Left renal cortex interstitium (tissue), 4 donors: ENCODE measurements at places on chromosomes 11 and 22.

- no peak for DNase-seq
Measured at GRCh38 chr22:25712661-25713400, 29.2 kb upstream of the MYO18B start.

GRCh38 chr11:117841551-117842031, 17.0 kb upstream of the FXYD2 start:
- no peak for DNase-seq

GRCh38 chr11:110527146-110527545, 97.4 kb downstream of the FDX1 start:
- DNase-seq, result no peak

DNA sequence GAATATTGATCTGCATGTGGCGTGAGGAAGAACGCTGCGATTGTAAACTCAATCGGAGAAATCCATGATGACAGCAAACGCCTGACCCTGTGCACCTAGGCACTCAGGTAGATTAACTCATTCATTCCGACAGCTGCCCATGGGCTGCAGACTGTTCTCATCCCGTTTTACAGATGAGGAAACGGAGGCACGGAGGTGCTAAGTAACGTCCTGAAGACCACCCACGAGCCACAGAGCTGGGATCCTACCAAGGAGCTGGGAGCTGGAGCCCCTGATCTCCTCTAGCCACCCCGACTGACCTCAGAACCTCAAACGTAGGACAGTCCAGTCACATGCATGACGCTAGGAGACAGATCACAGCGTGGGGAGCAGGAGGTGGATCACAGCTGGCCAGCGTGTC, 1092.7 kb downstream of the BRD1 start:
- no peak for DNase-seq

DNA sequence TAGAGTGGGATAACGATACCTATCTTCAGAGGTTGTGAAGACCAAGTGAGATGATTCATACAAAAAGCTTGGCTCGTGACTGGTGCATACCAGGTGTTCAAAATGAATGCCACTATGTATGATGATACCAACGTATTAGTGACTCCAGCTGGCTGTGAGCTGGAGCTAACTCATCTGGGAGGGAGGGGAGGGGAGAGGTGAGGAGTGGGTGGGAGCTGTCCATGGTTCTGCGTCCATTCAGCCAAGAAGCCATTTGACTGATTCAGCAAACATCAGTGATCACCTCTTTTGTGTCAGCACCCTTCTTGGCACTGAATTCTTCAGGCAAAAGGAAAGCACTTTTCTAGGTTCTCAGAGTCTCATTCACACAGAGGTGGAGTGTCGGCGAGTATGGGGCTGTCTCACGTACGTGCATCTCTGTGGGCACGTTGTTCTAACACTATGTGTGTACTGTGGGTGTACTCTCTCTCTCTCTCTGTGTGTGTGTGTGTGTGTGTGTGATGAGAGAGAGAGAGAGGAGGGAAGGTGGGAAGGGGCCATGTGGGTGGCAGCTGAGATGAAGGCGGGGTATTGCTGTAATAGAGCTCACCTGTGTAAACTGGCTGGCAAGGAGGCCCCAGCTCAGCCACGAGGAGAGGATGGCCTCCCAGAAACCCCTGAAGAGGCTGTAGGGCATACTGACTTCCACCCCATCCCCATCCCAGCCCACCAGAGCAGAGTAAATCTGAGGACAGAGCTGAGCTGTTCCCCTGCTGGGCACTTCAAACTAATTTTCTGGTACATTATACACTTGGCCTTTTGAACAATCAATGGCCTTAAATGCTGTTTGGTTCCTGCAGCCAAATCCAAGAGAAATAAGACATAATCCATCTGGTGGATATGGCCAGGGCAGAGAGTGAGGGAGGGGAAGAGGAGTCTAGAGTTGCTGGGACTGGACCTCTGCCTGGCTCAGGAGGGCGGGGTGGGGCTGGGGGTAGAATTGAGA, 96.1 kb upstream of the THY1 start:
- DNase-seq, result peak; percentile 49

- DNase-seq, result no peak
Measured at GRCh38 chr11:74325649-74326645, 14.5 kb upstream of the P4HA3 start.

GRCh38 chr11:19344661-19345518, 104.1 kb upstream of the E2F8 start:
- DNase-seq, result no peak

DNA sequence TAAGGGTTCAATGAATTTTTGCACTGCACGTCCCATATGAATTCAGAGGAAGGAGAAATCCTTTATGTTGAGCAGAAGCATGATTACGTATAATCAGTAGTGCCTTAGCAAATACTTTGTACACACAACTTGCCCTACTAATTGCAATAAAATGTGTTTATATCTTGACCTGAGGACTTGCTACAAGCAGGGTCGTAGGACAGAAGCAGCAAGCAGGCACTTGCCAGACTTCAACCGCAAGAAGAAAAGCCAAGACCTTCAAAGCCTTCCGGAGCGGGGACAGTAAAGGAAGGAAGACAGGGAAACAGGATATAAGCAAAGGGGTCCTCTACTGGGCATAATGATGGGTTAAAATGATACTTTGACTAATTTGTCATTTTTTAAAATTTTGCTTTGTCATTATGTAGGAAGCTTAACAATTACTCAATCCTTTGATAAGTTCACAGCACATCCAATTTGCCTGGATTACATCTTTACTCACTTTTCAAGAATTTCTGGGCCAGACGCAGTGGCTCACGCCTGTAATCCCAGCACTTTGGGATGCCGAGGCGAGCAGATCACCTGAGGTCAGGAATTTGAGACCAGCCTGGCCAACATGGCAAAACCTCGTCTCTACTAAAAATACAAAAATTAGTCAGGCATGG, 23.2 kb upstream of the UBASH3B start:
- DNase-seq, result no peak

DNA sequence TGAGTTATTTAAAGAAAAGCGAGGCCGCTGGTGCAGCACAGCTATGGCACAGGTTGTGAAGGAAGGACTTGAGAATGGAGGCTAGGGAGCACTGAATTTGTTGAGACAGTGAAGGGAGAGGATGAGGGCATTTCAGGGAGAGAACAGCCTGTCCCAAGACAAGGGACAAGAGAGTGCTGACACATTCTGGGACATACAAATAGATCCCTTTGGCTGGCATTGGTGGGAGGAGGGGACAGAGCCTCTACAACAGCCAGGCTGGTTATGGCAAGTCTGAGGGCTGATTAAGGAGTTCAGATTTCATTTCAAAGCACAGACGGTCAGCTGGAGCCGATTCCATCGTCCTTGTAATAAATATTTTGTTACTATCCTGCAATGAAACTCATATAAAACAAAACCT, 1.7 kb upstream of the SLC29A2 start:
- DNase-seq, result no peak

DNA sequence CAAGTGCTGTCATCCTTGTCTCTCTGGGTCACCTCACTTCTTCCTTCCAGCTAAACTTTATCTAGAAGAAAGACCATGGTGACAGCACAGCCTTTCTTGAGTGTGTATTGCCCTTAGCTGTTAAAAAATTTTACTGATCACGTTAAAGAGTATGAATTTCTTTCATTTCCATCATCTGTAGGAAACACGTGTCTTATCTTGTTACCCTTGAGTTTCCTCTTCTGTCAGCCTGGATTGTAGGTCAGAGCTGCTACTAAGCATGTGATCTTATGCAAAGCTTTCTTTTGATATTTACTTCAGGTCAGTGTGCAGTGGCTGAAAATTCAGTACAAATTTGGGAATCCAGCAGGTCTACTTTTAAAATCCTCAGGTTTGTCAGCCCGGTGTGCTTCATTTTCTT, 512.2 kb upstream of the ARHGAP42 start:
- DNase-seq, result no peak

DNA sequence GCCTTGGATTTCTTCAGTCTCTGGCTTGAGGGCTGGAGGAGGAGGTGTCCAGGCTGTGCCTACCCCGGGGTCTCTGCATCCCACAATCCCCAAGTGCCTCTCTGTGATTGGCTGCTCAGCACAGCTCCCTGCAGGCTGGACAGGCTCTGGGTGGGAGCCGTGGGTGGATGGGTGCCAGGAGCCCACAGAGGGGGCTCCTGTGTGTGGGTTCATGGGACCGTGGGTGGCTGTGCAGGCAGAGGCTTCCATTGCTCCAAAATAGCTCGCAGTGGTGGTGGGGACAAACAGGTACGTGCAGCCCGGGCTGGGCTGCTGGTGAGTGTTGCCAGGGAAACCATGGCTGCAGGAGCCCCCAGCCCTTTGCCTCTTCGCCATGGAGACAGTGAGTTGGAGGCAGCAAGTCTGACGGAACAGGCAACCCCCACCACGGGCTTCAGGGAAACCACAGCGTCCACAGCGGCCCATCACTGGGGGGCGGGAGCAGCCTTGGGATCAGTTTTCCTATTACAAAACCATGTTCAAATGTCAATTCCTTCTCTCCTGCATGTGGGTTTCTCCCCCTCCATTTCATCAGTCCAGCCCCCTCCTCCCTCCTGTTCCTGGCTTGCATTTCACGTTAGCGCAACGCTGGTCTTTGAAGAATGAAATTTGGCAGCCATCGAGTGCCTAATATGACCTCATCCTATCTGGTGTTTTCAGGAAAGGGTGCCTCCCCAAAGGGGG, 155.2 kb downstream of the TRIM29 start:
- no peak for DNase-seq

DNA sequence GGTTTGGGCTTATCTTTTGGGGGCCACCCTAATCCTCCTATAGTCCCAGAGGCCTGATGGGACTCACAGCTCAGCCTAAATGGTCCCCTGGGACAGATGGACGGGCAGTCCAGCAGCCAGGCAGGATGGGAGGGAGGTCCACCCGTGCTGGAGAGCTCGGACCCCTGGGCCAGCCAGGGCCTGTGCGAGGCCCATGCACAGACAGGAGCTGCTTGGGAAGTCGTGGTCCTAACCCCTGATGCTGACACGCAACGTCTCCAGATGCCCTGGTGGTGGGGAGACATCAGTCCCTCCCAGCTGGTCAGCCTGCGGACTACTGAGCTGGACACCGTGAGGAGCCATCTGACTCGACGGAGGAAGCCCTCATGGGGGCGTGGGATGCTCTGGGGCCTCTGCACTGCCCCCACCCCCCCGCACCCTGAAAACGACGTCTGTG, 31.2 kb upstream of the MUC5AC start:
- no peak for DNase-seq

DNA sequence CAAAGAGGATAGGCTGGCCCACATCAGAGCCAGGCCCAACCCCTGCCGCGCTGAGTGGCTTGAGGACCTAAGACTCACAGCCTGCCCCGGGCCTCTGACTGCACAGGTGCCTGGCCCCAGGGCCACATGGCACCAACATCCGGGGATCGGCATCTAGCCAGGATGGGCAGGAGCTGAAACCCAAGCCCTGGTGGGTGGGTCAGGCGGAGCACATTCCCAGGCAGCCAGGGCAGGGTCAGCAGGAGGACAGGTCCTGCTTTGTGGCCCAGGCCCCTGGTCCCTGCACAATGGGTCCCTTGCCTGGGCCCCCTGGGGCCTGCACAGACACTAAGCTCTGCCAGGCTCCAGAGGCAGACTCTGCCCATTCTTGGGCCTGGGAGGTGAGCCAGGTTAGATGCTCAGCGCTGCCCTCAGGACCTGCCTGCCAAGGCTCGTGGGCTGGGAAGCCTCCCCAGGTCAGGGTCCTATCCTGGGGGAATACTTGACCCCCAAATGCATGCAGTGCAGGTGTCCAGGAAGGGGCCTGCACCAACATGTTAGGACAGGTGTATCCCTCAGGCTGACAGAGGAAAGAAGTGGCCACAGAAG, 33.5 kb downstream of the ARVCF start:
- DNase-seq, result no peak

- no peak for DNase-seq
Measured at GRCh38 chr11:85823816-85824215, 12.9 kb upstream of the SYTL2 start.

- DNase-seq, result peak; percentile 44
Measured at GRCh38 chr22:31148953-31149627, 8.8 kb upstream of the PLA2G3 start.

DNA sequence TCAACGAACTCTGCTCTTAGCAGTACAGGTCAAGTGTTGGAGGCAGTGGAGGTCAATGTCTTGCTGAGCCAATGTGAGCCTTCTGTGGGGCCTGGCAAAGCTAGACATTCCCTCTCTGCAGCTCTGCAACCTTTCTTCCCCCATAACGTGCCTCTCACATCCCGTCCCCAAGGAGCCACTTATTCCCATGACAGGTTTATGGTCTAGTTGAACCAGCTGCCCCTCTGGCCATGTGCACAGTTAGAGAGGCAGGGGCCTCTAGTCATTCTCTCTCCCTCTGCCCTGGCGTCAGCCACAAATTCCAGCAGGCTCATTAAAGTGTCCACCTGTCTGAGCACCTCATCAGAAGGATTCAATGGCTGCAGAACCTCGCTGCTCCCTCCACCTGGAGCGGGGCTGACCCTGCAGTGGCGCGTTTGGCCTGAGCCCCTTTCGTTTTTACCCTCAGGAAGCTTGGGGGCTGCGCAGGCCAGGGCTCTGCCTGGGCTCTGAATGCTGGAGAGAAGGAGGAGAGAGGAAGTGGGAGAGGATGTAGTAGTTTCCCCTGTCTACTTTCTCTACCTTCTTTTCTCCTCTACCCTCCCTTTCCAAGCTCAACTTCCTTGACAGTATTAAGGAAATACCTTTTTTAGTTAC, 302.1 kb upstream of the B3GAT1 start:
- peak; percentile 82 for DNase-seq

- DNase-seq, result no peak
Measured at GRCh38 chr11:10382518-10382917, 72.5 kb upstream of the AMPD3 start.

DNA sequence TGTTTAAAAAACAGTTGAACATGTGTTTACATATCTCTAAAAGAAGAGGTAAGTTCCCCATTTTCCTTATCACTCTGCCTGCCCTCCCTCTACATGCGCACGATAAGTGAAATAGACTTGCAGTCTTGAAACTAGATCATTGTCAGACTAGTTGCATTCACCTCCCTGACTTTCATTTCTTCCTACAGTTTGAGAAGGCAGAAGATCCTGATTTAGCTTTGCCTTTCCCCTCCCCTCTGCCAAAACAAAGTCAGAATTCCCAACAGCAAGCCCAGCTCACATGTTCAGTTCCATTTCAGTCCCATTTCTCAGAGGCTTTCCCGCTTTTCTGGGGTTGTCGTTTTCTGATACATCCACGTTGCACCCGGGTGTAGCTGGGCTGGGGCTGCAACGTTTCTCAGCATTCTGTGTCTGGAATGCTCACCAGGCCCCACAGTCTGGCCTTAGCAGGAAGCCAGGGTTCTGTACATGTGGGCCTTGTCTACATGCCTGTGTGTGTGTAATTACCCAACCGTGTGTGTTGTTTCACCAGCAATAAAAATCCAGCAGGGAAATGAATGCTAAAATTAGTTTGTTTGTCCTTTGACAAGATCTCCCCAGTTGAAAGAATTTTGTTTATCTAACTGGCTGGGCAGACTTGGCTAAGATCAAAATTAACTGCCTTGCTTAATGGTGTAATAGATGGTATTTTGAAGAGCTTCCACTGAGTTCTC, 179.2 kb downstream of the DBX1 start:
- DNase-seq, result no peak

GRCh38 chr22:48256041-48256739, 1493.7 kb downstream of the TBC1D22A start:
- no peak for DNase-seq

DNA sequence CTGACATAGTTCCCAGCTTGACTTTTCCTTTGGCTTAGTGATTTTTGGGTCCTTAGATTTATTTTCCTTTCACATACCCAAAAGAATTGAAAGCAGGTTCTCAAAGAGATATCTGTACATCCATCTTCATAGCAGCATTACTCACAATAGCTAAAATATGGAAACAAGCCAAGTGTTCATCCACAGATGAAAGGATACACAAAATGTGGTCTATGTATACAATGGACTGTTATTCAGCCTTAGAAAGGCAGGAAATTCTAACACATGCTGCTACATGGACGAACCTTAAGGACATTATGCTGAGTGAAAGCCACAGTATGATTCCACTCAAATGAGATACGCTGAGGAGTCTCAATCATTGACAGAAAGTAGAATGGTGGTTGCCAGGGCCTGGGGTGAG, 171.8 kb downstream of the IGLL1 start:
- DNase-seq, result no peak
